ENCODE measurements at places on chromosomes 3 and 15.

DNA sequence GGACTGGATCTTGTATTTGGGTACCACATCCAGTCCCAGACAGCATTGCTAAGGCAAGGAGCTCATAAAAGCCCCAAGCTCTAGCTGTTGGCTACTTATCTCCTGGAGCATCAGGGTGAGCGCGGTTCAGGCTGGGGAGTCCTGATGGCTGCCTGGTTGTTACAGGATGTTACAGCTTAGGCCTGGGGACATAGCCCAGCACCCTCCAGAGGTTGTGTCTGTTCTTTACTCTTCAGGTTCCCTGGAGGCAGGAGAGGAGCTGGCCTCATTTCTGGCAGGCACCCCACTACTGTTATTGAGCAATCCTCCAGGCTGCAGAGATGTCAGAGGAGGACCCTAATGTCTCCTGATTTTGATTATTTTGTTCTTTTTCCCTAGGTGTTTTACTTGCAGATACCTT is 26.6 kb downstream of the APBA2 start:
- DNase-seq = no peak

- no peak for DNase-seq
These were observed 5.6 kb downstream of the VGLL3 start for GRCh38 chr3:86985181-86985826.

DNA sequence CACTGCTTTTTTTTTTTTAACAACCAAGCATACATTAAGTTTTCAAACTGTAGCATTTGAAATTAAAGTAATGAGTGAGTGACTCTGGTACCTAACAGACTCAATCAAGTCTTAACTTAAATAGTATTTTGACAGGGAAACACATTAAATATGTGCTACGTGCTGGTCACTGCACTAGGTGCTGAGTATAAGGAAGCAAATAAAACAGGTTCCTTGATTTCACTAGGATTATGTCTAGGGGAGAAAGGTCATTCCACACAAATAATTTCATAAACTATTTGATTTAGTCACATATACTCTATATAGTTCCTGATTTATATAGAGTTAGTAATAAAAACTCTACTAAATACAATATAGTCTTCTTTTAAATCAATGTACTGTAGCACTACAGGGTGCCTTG is 89.4 kb downstream of the SUCLG2 start:
- no peak for DNase-seq

GRCh38 chr3:197297002-197297401 is 1.4 kb downstream of the DLG1 start:
- DNase-seq = no peak

- DNase-seq = no peak
These were observed 39.9 kb upstream of the TNFSF10 start for GRCh38 chr3:172562871-172563865.

- no peak for DNase-seq
These were observed 82.9 kb downstream of the ARRDC4 start for GRCh38 chr15:98043160-98044014.

- no peak for DNase-seq
These were observed 53.4 kb upstream of the XRN1 start for GRCh38 chr3:142501004-142501926.

All from left forelimb (tissue), 1 donor.